ENCODE measurements at places on chromosomes 1 and 21.
A peak's percentile ranks its signal among the peaks of the same experiment; 100 is the strongest.

DNA sequence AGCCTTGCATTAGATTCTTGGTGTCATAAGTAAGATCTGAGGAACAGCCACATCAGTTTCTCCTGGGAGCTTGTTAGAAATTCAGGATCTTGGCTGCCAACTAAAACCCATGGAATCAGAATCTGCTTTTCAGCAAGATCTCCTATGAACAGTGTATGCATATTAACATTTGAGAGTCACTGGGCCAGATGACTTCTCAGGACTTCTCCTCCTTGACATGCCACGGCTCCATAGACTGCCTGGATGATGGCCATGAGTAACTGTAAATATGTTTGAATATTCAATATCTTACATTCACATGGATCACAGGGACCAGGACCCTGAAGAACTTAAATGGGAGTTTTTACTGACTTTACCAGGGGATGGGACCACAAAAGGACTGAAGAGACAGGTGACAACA lies 148.0 kb downstream of the HHAT start:
- no peaks in the 10 kb centered on the region for H3K36me3 ChIP-seq
- H3K4me3 ChIP-seq, result no peak overlapping the region
- no peak overlapping the region for H3K27ac ChIP-seq

GRCh38 chr1:240255922-240256321 lies 164.2 kb downstream of the FMN2 start:
- no peak overlapping the region for H3K27ac ChIP-seq
- no peak for DNase-seq
- H3K4me3 ChIP-seq, result no peak overlapping the region
- no peaks in the 10 kb centered on the region for H3K36me3 ChIP-seq

DNA sequence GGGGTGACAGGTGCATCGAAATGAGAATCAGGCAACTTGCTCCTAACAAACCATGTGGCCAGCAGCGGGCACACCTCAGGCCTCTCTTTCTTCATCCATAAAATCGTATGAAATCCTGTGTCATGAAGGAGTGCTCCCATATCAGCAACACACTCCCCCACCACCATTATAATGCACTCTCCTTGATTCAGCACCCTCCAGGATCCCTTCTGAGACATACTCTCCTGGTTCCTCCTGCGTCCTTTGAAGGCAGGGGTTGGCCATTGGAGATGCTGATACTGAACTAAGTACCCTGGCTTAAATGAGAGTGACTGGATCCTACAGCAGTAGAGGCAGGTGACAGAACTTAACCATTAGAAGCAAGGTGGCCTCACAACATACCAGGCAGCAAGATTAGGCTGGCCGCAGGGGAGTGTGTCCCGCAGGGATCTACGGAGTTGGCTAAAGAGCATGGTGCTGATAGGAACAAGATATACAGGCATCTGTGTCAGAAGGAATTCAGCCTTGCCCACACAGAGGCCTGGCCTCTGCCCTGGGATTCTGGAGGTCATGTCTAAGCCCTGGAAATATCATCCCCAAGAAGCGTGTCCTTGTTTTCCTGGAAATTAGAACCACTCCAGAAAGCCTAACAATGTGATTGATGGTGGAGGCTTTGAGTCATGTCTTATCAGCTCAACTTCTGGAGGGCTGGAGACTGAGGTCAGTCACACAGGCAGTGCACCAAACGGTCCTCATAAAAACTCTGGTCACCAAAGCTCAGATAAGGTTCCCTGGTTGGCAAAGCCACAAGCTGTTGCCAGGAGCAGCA lies 16.8 kb downstream of the S100A7A start:
- H3K27ac ChIP-seq, result no peak overlapping the region
- H3K27me3 ChIP-seq, result peaks cover 9% of the 10 kb centered on the region
- H3K36me3 ChIP-seq, result no peaks in the 10 kb centered on the region
- H3K4me3 ChIP-seq, result no peak overlapping the region
- no peak for DNase-seq

GRCh38 chr1:21634806-21635535 lies 34.2 kb downstream of the RAP1GAP start:
- no peak overlapping the region for H3K27ac ChIP-seq
- DNase-seq, result no peak
- H3K4me1 ChIP-seq, result peaks cover 3% of the 10 kb centered on the region
- peaks cover 5% of the 10 kb centered on the region for H3K27me3 ChIP-seq

DNA sequence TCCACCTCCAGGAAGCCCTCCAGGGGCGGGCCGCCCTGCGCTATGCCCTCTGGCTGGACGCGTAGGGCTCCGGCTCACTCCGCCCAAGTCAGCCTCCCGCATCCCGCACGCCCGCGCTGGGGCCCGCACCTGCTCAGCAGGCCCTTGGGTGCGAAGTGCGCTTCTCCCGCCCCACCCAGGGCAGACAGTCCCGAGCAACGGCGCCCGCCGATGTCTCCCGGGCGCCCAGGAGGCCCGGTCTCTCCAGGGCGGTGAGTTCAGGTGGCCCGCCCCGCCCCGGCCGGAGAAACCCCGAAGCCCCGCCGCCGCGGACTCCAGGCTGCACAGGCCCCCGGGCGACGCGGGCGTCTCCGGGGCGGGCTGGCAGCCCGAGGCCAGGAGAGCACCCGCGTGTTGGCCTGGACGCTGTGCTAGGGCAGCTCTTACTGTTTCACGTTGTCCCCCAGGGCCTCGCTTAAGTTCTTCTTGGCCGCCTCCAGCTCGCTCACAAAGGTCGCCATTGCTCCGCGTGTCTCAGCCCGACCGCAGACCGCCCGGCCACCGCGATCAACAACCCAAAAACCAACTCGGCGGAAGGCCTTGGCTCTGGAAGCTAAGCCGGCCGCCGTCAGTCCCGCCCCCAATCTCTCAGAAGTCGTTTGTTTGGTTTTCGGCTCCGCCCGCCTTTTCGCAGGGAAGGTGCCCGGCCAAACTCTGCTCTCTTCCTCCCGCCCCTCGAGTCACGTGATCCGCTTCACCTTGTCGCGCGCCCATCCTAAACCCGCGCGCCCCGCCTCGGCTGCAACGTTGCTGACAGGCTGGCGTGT lies at the start of gene TADA1:
TSS of gene TADA1 (minus strand) at position 531 of the 806 bp plus-strand sequence. CDS start at position 500, 31 bp downstream.
- H3K4me1 ChIP-seq, result peaks cover 49% of the 10 kb centered on the region
- H3K36me3 ChIP-seq, result peaks cover 22% of the 10 kb centered on the region
- peak within 1 kb of the TSS; percentile 98 for H3K27ac ChIP-seq

GRCh38 chr1:216015116-216015515 lies 408.1 kb downstream of the USH2A start:
- H3K4me1 ChIP-seq, result no peaks in the 10 kb centered on the region
- no peak overlapping the region for H3K4me3 ChIP-seq
- no peaks in the 10 kb centered on the region for H3K27me3 ChIP-seq

- no peak for DNase-seq
- H3K27me3 ChIP-seq, result peaks cover 15% of the 10 kb centered on the region
- H3K36me3 ChIP-seq, result no peaks in the 10 kb centered on the region
- no peaks in the 10 kb centered on the region for H3K4me1 ChIP-seq
- H3K4me3 ChIP-seq, result no peak overlapping the region
These were observed 12.6 kb upstream of the GIPC2 start for GRCh38 chr1:78032996-78033796.

DNA sequence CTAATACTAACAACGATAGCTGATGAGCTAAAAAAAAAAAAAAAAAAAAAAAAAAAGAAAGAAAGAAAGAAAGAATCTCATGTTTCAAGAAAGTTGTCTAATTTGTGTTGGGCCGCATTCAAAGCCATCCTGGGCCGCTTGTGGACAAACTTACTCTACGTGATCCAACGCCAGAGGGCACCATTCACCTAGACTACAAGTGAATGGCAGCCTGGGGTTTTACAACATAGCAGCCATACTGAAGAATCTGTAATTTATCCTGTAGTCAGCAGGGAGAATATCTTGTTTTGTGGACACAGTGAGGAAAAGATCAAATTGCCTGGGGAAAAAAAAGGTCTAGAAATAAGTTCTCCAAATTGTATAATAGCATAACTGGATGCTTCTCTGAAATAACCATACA lies 47.0 kb downstream of the CYP2J2 start:
- peaks cover 2% of the 10 kb centered on the region for H3K27me3 ChIP-seq
- DNase-seq, result peak; percentile 67
- no peaks in the 10 kb centered on the region for H3K4me1 ChIP-seq
- H3K4me3 ChIP-seq, result no peak overlapping the region
- peaks cover 3% of the 10 kb centered on the region for H3K36me3 ChIP-seq

DNA sequence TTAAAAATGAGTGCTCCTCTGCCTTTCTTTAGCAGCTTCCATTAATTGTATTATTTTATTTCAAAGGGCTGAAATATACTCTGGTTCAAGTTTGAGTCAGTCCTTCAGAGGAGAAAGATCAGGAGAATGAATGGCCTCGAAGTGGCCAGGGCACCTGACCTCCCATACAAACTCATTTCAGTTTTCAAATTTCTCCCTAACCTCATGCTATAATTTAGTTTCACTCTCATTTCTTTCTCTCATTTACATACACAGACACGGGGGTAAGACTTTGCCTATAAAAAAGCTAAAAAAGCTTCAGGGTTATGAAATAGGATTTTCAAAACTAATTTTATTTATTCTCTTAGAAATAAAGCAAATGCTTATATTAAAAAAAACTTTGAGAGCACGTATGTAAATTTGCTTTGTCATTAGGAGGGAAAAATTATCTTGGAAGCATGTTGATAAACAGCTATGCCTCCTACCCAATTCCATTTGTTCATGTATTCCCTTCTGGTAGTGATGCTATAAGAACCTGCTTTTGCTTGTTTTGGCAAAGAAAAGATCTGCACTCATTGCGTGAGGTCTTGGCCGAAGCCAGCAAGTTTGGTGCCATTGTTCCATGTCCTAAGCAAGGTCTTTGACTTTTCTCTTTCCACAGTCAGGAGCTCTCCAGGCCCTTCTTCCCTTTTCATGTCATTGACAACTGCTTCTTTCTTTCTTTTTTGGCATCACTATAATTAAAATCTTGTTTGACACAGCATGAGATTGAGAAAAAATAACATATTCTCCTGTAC lies 80.4 kb upstream of the LRRC53 start:
- no peak overlapping the region for H3K4me3 ChIP-seq
- H3K27ac ChIP-seq, result no peak overlapping the region
- no peaks in the 10 kb centered on the region for H3K36me3 ChIP-seq
- no peak for DNase-seq

DNA sequence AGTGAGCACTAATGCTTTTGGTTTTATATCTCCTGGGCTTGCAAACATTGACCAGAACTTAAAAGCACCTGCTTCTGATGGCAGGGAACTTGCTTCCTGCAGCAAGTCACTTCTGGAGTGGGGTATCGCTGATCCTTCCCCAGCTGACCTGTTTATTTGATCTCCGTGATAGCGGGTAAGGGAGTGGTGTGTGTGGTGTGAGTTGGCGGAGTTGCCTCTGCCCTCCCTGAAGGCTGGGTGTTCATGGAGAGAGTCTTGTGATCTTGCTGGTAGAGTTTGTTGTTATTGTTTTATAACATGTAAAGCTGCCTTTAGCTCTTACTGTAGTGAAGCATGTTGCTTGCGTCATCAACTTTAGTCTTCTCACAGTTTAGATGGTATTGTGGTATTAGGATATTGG lies 3.9 kb downstream of the MFN2 start:
- no peaks in the 10 kb centered on the region for H3K27me3 ChIP-seq
- peaks cover 18% of the 10 kb centered on the region for H3K36me3 ChIP-seq
- DNase-seq, result no peak
- H3K4me3 ChIP-seq, result no peak overlapping the region
- peaks cover 51% of the 10 kb centered on the region for H3K4me1 ChIP-seq

GRCh38 chr21:41170859-41171609 lies 3.1 kb downstream of the BACE2 start:
- no peak overlapping the region for H3K4me3 ChIP-seq
- H3K27me3 ChIP-seq, result peaks cover 49% of the 10 kb centered on the region
- no peaks in the 10 kb centered on the region for H3K36me3 ChIP-seq
- peaks cover 8% of the 10 kb centered on the region for H3K4me1 ChIP-seq
- H3K27ac ChIP-seq, result no peak overlapping the region

GRCh38 chr1:239253032-239253431 lies 133.3 kb upstream of the CHRM3 start:
- H3K27me3 ChIP-seq, result no peaks in the 10 kb centered on the region
- no peaks in the 10 kb centered on the region for H3K4me1 ChIP-seq
- DNase-seq, result no peak
- no peaks in the 10 kb centered on the region for H3K36me3 ChIP-seq
- H3K4me3 ChIP-seq, result no peak overlapping the region
- no peak overlapping the region for H3K27ac ChIP-seq

DNA sequence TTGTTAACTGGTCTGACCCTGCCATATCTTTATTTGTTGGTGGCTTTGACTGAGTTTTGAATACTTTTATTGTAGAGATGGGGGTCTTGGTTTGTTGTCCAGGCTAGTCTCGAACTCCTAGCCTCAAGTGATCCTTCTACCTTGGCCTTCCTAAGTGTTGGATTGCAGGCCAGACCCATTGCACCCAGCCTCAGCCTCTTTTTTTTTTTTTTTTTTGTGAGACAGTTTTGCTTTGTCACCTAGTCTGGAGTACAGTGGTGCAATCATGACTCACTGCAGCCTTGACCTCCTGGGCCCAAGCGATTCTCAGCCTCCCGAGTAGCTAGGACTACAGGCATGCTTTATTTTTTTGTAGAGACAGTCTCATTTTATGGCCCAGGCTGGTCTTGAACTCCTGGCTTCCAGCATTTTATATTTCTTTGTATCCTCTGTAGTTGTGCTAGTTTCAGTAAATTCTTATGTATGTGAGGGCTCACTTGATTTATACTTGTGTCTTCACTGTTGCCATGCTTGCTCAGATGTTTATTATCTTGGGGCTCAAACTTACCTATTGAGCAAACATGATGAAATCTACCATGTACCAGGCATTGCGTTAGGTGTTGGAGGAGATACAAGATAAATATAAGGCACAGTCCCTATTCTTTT lies 24.1 kb downstream of the THRAP3 start:
- H3K4me1 ChIP-seq, result peaks cover 28% of the 10 kb centered on the region
- H3K36me3 ChIP-seq, result peaks cover 29% of the 10 kb centered on the region
- H3K4me3 ChIP-seq, result no peak overlapping the region

DNA sequence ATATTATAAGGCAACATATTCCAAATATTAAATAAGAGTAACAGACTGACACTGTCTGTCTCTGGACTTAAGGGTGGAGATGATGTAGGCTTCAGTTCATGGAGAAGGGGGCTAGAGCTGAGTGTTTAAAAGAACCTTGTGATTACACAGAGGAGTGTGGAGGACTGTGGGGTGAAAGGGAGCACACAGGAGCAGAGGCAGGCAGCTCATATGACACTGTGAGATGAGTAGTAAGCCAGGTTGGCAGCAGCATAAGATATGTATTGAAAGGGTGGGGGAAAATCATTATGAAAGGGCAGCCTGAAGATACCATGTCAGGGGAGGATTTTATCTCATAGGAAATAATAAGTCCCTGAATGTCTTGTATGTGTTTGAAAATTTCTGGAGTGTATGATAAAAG lies 104.5 kb downstream of the AK5 start:
- H3K36me3 ChIP-seq, result no peaks in the 10 kb centered on the region
- no peak for DNase-seq
- no peak overlapping the region for H3K4me3 ChIP-seq
- H3K4me1 ChIP-seq, result no peaks in the 10 kb centered on the region
- H3K27me3 ChIP-seq, result peaks cover 4% of the 10 kb centered on the region

DNA sequence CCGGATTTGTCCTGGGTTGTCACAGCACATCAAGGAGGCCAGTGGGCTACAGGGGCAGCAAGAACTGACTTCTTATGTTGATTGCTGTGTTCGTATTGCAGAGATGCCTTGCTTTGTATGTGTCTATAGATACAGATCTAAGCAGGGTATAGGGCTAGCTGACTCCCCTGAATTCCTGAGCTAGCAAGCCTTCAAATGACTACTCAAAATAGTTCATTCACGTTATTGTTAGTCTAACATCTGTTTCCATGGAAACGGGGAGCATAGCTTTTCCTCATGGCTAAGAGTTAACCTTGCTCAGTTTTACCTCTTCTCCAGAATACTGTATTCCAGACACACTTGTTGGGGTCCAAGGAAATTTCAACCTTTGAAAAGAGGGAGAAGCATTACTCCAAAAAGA lies 24.1 kb downstream of the TRIM45 start:
- DNase-seq, result no peak
- H3K4me3 ChIP-seq, result no peak overlapping the region
- H3K27ac ChIP-seq, result no peak overlapping the region
- H3K36me3 ChIP-seq, result peaks cover 64% of the 10 kb centered on the region

All from activated CD8-positive, alpha-beta memory T cell treated with anti-CD3 and anti-CD28 coated beads, Interleukin-2, amount 10 ng/mL, durations not matched to agents 7 days and 5 days (primary cell).